Activated CD8-positive, alpha-beta T cell treated with anti-CD3 and anti-CD28 coated beads for 36 hours (primary cell): ENCODE measurements at places on chromosomes 5 and 9. TPM values are rescaled to one million over a fixed set of nuclear protein-coding genes. Genes with fewer than 3 reads are reported as not detected.

The SPEF2 gene
- 9.9 TPM for total RNA-seq

The AQP7 gene
- total RNA-seq, result not detected

The ANXA2R gene
- 8.0 TPM for total RNA-seq

The TEX48 gene
- total RNA-seq, result 0.65 TPM

The COL5A1 gene
- 0.34 TPM for total RNA-seq

The IFNK gene
- not detected for total RNA-seq

The TXNDC8 gene
- not detected for total RNA-seq

GRCh38 chr5:95102080-95102479, 182.8 kb downstream of the MCTP1 start:
- DNase-seq, result no peak

GRCh38 chr5:143306040-143306439, 97.4 kb downstream of the NR3C1 start:
- DNase-seq, result no peak

GRCh38 chr9:126509718-126510117, 104.0 kb upstream of the LMX1B start:
- DNase-seq, result no peak

DNA sequence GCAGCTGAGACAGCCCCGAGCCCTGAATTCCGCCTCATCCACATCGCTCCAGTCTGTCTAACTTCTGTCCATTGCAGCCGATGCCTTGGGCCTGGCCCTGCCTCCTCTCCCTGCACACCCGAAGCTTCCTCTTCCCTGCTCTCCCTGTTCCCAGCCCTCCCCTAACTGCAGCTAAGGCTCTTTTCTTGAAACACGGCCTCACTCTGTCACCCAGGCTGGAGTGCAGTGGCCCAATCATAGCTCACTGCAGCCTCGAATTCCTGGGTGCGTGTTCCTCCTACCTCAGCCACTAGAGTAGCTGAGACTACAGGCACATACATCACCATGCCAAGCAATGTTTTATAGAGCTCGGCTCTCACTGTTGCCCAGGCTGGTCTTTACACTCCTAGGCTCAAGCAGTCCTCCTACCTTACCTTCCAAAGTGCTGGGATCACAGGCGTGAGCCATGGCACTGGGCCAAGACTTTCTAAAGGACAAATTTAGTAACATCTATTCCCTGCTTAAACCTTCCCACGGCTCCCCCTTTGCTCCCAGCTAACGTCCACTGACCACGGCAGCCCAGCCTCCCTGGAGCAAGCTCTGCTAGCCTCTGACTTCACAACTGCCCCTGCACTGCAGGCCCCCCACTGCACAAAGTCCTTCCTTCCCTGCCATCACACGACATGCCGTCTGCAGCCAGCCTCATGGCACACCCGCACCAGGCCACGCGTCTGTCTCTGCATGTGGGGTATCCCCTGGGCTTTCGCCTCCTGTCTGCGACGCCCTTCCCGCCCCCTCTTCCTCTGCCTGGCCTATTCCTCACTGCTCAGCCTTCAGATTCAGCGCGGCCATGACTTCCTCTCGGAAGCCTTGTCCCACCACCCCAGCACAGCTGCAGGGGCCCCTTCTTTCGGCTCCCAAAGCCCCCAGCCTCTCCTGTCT, 28.6 kb downstream of the LAMC3 start:
- no peak for DNase-seq

GRCh38 chr5:36631620-36632362, 25.4 kb downstream of the SLC1A3 start:
- no peak for DNase-seq

DNA sequence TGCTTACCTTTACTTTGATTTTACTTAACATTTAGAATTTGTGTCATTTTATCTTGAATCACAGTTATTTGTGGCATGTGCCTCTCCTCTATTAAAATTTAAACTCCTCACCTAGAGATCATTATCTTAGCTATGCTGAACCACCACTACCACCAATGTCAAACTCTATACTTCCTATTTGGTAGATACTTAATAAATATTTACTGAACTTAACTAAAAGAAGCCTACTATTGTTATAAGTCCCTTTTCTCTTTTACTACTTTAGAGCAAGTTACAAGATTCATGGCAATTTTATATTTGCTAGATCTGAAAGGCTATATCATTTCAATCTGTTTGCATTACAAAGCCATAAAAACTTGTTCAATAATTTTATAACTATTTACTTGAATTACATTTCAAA, 273.3 kb upstream of the CCNH start:
- no peak for DNase-seq

DNA sequence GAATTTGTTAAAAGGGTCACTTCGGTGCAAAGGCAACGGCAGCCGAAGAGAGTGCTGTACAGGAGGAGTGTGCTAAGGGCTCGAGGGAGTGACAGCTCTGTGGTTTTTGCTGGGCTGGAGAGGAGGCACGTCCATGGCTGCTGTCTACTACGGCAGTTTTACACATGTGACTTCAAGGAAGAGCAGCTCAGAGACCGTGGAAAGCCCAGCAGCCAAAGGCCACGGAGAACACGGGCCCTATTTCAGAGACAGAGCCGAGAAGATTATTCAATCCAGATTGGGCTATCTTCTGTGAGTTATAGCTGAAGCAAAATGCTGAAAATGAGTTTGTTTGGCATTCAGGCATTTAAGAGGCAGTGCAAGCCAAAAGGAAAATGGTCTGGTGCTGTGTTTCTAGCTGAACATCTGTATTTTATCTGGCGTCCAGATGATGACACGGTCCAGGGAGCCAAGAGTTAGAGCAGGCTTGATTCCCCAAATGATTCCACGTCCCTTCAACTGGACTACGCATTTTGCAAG, 96.4 kb downstream of the RFK start:
- DNase-seq, result no peak

DNA sequence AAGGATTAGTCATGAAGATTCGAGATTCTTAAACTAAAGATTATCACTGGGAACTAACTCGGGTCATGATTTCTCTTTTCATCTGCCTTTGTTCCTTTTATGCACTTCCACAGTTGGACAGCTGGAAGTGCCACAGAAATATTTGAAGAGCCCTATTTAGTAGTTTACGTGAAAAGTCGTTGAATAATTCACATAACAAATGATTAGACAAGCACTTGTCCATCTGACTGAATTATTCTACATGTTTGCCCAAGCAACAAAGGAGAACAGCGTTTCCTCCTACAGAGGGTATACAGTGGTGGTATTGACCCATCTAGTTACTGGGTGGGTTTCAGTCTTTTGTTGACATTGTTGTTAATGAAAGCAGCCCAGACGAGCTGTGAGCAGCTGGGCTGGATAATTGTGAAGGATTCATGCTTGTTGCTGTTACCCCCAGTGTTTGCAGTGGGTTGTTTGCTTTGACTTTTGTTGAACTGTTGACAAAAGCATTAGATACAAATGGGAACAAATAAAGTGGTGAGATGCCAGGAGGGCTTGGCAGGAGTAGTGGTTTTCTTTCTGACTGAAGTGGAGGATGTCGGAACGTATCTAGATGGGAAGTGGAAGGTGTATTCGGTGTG, 96.2 kb downstream of the TLE4 start:
- no peak for DNase-seq

- DNase-seq, result no peak
Measured at GRCh38 chr9:5999443-6000101, 15.9 kb downstream of the RANBP6 start.

DNA sequence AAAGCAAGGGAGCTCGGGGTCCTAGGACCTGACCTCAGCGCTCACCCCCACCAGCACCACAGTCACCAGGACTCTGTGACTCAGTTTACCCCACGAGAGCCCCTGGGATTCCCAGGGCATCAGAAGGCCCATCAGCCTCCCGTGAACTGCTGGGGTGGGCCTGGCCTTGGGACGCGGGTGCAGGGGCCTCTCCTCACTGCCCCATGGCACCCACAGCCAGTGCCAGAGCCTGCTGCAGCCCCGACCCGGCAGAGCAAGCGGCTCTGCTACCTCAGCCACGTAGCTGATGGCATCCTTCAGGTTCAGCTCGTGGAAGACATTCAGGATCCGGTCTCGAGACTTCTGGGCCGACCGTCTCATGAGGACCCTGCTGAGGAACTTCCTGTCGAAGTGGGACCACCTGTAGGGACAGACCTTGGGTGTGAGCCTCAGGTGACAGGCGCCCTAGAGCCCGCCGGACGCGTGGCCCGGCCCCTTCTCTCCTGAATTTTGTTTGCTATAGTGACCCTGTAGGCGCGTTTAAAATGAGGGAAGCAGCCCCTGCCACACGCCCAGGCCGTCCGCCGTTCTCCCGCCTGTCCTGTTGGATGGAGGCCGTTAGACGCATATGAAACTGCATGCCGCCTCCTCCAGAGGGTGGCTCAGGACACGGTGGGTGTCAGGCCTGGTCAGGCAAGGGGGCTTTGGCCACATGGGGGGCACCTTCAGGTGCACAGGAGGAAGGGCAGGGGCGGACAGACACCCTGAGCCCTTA, 36.8 kb downstream of the EXOC3 start:
- no peak for DNase-seq
